Naive thymus-derived CD8-positive, alpha-beta T cell (primary cell): ENCODE measurements at places on chromosomes 4 and X. TPM values are rescaled to one million over a fixed set of nuclear protein-coding genes. Genes with fewer than 3 reads are reported as not detected.

Gene DCX
- total RNA-seq = not detected

Gene CT45A8
- not detected for total RNA-seq

Gene F8A1
- total RNA-seq = 47.9 TPM

Gene F11
- total RNA-seq = not detected

Gene NPY5R
- total RNA-seq = not detected

GRCh38 chrX:48736303-48736702 is 25.2 kb upstream of the GLOD5 start:
- no peak for DNase-seq

GRCh38 chrX:13373431-13374187 is 53.8 kb upstream of the ATXN3L start:
- DNase-seq = no peak

DNA sequence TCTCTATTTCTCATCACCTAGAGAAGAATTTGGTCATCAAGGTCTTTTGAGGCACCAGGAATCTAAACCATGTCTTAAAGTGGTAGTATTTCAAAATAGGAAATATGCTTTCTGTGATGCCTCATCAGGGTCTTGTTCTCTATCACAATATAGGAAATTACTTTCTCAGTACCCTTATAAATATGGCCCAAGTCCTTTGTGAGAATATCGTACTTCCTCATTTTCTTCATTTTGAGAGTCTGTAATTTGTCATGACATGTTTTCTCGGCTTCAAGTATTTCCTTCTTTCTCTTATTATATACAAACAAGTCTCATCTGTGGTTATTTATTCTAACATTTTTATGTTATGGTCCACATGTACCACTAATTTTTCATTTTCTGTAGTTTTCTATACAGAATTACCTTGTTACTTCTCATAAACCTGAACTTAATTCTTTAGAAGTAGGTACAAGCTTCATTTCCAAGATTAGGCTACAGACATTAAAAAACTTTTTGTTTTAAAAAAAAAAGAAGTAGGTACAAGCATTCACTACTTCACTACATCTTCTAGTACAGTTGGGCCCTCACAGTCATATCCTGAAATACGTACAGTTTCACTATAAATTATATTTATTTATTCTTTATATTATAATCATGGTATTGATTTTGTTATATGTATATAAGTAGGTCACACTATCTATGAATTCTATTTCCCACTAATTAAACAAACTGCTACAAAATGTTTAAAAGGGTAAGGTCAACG is 54.4 kb downstream of the KLHL13 start:
- no peak for DNase-seq

GRCh38 chr4:114302472-114302871 is 296.1 kb upstream of the UGT8 start:
- no peak for DNase-seq

- no peak for DNase-seq
Measured at GRCh38 chrX:56751071-56751470, 22.0 kb downstream of the NBDY start.

- DNase-seq = no peak
Measured at GRCh38 chrX:133523081-133523487, 107.8 kb upstream of the GPC4 start.

GRCh38 chr4:69167300-69167699 is 47.2 kb downstream of the UGT2B11 start:
- DNase-seq = no peak

- DNase-seq = no peak
Measured at GRCh38 chr4:144732584-144733428, 86.8 kb downstream of the HHIP start.

- DNase-seq = no peak
Measured at GRCh38 chr4:6123976-6124375, 76.4 kb downstream of the JAKMIP1 start.

GRCh38 chr4:13733817-13734216 is 106.3 kb upstream of the BOD1L1 start:
- no peak for DNase-seq

GRCh38 chr4:89099034-89099433 is 12.3 kb upstream of the TIGD2 start:
- DNase-seq = no peak

DNA sequence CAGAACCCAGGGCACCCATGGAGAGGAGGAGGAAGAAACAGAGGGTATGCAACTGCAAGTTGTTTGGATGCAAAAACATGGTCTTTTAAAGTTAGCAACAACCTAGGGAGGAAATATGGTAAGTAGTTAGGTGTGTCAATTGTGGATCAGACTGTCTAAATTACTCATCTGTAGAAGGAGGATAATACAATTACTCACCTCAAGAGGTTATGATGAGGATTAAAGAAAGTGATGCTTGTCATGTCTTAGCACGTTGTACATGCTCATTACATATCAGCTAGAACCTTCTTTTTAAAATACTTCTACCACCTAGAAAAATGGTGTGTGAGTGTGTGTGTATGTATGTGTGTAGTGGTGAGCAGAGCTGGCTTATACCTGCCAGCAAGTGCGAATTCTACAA is 2.3 kb upstream of the C1QTNF7 start:
- no peak for DNase-seq

DNA sequence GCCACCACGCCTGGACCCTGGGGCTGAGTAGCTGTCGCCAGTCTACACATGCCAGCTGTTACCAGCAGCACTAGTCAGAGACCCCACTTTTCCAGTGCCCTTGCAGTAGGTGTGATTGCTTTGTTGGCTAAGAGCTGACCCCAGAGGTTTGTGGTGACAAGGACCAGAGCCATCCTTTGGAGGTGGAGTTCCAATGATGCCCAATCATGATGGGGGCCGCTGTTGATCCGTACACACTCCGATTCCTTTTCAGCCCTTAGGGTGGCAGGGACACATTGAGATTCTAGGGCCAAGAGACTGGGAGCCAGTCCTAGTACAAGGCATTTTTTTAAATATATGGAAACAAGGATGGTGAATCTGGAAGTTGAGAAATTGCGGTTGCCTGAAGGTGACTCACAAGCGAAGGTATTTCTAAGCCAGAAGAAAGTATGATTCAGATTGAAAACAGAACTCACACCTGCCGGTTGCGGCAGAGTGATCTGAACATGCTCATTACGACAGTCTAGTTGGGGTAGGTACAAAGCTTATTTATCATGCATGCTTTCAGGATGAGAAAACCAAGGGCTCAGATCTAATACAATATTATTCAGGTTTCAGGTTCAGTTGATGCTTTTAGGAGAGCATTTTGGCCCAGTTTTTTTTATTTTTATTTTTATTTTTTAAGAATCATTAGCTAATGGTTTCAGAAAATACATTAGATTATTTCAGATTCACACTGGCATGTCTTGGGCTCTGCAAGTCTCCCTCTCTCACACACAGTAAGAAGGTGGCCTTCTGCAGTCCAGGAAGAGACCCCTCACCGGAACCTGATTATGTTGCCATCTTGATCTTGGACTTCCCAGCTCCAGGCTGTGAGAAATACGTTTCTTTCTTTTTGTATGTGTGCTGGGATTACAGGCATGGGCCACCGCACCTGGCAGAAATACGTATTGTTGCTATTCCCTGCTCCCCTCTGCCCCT is 43.4 kb downstream of the SHROOM2 start:
- no peak for DNase-seq

DNA sequence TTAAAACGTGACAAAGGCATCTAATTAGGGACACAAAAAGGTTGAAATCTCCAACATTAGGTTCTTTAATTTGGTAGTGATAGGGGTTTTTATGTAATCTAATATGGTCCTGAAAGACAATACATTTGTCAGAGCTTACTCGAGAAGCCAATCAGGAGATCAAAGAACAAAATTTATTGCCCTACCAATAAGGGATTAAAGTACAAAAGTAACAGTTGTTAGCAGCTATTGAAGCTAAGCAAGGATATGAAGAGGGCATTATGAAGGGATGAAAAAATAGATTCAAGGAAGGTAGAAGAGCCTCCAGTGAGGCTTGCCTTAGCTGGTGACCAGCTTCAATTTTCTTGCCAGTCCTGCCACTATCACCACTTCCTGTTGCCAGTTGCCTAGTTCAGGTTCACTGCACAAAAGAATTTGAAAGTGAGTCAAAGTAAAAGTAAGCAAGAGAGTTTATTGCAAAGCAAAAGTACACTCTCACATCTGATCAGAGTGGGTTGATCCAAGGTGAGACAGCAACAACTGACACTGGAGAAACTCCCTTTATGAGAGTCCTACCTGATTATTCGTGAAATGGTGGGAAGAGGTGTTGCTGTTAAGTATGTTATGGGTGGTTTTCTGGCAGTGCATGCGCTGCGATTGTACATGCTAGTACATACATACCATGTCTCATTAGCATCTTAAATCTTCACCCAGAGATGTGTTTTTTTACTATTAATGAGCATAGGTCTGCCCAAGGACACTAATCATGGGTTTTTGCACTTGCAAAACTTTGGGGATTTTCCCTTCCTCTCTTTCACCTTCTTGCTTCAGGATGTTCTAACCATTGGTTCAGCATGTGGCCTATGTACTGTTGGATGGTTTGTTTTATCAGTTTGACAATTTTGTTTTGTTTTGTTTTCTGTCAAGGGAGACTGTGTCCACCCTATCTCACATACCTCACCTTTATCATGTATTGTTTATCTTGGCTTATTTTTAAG is 263.2 kb upstream of the ITM2A start:
- DNase-seq = no peak

DNA sequence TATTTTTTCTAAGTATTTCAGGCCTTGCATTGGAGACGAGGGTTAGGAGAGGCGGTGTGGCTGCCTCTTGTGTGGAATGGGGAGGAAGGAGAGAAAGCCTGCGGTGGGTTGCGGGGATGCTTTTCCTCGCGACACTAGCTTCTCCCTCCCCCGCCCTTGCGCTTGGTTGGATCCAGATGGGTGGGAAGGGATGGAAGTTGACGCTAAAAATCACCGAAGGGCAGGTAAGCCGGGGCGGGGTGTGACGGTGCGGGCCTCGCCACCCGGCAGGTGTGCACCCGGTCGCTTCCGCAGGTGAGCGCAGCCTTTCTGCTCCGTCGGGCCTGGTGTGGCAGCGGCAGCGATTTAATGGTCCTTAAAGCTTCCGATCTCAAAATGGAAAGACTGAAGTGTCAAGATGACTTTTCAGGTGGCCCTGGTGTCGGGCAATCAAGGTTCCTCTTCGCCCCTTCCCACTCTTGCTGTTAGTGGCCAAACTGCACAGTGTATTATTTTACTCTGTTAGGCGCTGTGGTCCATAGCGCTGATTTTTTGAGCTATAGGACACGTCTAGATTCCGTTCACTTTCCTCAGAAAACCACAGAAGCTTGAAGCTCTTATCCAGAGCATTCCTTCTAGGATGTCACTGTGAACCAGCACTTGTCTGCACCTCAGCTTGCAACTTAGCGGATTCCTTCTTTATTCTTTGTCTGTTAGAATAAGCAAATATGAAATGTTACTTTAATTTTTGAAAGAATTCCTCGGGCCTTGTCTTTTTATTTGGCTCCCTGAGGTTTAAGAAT is 765 bp downstream of the ENOPH1 start:
- peak; percentile 69 for DNase-seq
